ENCODE measurements at places on chromosomes 4 and X. TPM values are rescaled to one million over a fixed set of nuclear protein-coding genes. Genes with fewer than 3 reads are reported as not detected.

ESX1 gene
- total RNA-seq = not detected

DUX4 gene
- total RNA-seq = not detected

AKAP4 gene
- total RNA-seq = not detected

GUCY1B1 gene
- total RNA-seq = 0.16 TPM

UTP3 gene
- 38.1 TPM for total RNA-seq

GPRASP2 gene
- 5.0 TPM for total RNA-seq

TMEM150C gene
- total RNA-seq = 1.3 TPM

STOX2 gene
- 3.2 TPM for total RNA-seq

MAGEC3 gene
- not detected for total RNA-seq

CSAG3 gene
- not detected for total RNA-seq

CBR4 gene
- 4.2 TPM for total RNA-seq

CXCL9 gene
- not detected for total RNA-seq

DCAF8L2 gene
- not detected for total RNA-seq

GAGE1 gene
- not detected for total RNA-seq

FRAS1 gene
- 1.7 TPM for total RNA-seq

PDK3 gene
- 4.5 TPM for total RNA-seq

POU4F2 gene
- total RNA-seq = not detected

TLR7 gene
- not detected for total RNA-seq

CAPN6 gene
- not detected for total RNA-seq

F11 gene
- total RNA-seq = not detected

EGF gene
- total RNA-seq = 0.33 TPM

SSX3 gene
- total RNA-seq = not detected

COL25A1 gene
- not detected for total RNA-seq

ATP8A1 gene
- total RNA-seq = 0.05 TPM

Data from A549 treated with GW870086 at 1 μM for 4 hours (cell line).